ENCODE measurements at places on chromosomes 11 and 22. TPM values are rescaled to one million over a fixed set of nuclear protein-coding genes. Genes with fewer than 3 reads are reported as not detected.
A peak's percentile ranks its signal among the peaks of the same experiment; 100 is the strongest.

- no peak for DNase-seq
These were observed 9.7 kb downstream of the CHRM1 start for GRCh38 chr11:62911137-62912130.

DNA sequence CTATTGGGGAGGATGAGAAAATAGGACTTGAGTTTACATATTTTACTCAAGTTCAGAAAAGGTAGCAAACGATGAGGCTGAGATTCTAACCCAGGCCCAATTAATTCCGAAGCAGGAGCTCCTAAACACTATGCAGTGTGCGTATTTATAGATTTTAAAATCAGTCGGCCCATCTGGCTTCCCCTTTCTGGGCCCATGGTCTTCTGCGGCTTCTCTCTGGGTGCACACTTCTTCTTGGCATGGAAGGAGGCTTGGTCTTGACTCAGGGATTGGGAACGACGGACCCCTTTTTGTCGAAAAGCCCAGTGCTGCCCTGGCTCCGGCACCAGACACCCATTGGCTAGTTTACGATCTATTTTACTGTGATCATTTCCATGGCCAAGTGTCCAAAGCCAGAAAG lies 1433.8 kb downstream of the BRD1 start:
- DNase-seq, result no peak

- peak; percentile 73 for DNase-seq
These were observed 26.2 kb upstream of the ME3 start for GRCh38 chr11:86698639-86699038.

The MUC5B gene
- total RNA-seq, result not detected

The OR4D6 gene
- total RNA-seq, result not detected

The YDJC gene
- total RNA-seq, result 34.3 TPM

The OR10D3 gene
- not detected for total RNA-seq

DNA sequence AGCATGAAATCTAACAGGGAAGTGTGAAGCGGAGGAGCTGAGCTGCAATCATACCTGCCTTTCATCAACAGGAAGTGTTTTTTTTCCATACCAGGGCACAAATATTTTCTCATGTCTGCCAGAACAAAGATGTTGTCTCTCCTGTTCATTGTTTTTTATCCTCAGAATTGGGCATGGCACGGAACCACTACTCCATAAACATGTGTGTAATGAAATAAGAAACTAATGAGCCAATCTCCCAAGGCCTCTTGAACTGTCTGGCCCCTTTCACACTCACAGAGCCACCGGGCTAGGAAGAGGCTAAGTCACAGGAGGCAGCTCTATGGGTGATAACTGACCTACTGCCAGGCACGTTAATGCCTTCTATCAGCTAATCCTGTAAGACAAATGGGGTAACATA lies 124.4 kb downstream of the ETS1 start:
- DNase-seq, result no peak

The DENND5A gene
- total RNA-seq, result 147 TPM

DNA sequence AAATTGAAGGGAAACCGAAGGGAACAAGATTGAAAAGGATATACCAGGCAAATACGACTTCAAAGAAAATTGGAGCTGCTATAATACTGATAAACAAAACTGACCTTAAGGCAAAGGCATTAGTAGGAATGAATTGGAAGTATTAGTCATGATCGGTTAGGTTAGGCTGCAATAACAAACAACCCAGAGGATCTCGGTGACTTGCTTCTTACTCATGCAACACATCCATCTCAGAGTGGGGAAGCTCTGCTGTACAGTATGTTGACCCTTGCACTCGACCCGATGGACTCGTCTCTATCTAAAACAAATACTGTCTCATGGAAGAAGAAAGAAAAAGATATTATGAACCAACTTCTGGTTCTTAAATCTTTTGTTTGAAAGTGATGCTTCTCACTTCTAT lies 42.3 kb downstream of the SPATA19 start:
- DNase-seq, result peak; percentile 18

DNA sequence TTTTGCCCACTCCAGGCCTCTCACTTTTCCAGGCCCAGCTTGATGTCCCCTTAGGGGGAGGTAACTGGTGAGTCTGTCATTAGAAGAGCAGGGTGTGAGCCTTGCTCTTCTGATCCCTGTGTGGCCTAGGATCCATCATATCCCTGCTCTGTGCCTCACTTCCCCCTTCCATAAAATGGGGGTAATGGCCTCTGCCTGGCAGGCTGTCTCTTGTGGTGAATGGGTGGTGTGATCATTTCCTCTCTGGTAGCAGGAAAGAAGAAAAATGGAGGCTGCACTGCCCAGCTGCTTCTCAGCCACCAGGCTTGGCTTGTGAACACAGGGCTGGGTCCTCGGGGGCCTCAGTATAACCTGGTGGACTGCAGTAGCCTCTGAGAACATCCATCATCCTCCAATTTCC lies 5.6 kb downstream of the ARHGEF17 start:
- DNase-seq, result no peak

The ACTN3 gene
- total RNA-seq, result not detected

The SCN4B gene
- 0.89 TPM for total RNA-seq

DNA sequence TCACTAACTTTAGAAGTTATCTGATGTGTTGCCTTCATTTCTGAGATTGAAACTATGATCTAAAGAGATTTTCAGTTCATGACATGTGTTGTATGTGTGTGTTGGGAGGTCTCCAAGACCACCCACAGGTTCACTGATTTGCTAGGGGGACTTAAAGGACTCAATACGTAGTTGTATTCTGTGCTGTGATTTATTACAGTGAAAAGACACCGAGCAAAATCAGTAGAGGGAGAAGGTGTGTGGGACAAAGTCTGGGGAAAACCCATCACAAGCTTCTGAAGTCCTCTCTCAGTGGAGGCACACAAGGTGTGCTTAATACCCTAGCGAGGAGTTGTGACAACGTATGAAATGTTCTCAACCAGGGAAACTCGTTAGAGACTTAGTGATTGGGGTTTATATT lies 35.6 kb downstream of the RNF169 start:
- DNase-seq, result no peak

Measured in astrocyte (in vitro differentiated cells and primary cell).